ENCODE measurements at places on chromosomes 12 and 14.

DNA sequence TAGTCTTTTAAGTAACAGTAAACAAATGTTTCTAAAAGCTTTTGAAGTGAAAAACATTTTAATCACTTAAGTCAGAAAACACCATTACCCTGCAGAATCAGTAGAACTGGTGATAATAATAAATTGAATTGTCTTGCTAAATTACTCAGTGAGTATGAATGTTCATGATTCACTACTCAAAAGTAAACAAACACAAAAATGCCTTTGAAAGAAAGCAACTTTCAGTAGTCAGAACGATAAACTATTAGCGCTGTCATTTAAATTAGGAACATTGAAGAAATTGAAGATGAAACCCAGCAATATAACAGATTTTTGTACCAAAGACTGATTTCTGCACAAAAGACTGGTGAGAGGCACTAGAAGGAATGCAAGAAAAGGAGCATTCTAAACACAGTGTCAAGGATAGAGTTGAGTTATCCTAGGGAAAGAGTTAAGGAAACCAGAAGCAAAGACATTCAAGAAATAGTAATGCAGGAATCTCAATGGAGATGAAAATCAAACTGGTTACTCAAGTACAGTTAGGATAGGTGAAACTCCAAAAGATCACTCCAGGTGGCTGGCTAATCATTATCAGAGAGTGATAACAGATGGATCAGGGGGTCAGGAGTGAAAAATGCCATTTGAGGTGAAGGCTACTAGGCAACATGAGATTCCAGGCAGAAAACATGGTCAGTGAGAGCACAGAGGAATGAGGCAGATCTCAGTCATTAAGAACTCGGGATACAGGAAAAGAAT lies 77.4 kb upstream of the ALG10 start:
- DNase-seq, result no peak

- DNase-seq, result no peak
Observed at GRCh38 chr12:23662966-23663365, 286.5 kb downstream of the SOX5 start.

DNA sequence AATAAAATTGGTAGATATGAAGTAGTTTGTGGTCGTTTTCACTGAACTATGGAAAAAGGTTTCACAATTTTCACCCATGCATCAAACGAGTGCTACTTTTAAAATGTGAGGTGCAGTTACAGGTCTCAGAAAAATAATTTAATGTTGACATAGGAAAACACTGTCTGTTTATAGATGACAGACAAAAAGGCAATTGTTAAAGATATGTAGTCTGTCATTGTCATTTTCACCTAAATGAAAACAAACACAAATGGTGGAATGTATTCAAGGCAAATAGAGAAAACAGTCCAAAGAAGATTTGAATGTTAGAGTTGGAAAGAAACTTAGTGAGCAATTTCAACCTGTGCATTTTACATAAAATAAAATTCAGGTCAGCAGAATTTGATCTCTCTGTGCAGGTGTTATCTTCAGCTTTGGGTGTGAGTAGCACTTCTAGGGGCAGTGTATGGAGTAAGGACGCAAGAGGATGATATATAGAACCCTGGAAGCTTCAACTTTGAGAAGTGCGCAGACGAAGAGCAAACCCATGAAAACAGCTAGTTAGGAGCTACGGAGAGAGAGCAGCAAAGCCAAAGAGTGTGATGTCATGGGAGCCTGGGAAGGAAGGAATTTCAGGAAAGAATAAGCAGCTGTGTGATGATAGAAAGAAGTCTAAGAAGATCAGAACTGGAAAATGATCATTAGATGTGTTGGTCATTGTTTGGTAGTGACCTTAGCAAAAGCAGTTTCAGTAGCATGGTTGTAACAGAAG lies 6.2 kb downstream of the RERG start:
- DNase-seq, result no peak

DNA sequence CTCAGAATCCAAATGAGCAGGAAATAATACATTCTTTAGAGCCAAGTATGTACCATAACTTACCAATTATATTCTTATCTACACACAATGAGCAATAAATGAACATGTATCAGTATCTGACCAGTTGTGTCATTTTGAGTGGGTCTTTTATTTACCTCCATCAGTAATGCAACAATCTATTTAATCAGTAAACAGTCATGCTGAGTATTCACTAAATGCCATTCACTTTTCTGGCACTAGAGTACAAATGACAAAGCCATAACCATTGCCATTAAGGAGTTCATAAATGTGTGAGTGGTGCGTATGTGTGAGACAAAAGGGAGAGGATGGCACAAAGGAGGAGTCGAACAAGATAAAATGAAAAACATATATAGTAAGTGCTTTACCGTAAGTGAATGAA lies 1.5 kb upstream of the STRAP start:
- peak; percentile 22 for DNase-seq

- DNase-seq, result peak; percentile 70
Observed at GRCh38 chr12:117046011-117046369, 53.2 kb downstream of the TESC start.

DNA sequence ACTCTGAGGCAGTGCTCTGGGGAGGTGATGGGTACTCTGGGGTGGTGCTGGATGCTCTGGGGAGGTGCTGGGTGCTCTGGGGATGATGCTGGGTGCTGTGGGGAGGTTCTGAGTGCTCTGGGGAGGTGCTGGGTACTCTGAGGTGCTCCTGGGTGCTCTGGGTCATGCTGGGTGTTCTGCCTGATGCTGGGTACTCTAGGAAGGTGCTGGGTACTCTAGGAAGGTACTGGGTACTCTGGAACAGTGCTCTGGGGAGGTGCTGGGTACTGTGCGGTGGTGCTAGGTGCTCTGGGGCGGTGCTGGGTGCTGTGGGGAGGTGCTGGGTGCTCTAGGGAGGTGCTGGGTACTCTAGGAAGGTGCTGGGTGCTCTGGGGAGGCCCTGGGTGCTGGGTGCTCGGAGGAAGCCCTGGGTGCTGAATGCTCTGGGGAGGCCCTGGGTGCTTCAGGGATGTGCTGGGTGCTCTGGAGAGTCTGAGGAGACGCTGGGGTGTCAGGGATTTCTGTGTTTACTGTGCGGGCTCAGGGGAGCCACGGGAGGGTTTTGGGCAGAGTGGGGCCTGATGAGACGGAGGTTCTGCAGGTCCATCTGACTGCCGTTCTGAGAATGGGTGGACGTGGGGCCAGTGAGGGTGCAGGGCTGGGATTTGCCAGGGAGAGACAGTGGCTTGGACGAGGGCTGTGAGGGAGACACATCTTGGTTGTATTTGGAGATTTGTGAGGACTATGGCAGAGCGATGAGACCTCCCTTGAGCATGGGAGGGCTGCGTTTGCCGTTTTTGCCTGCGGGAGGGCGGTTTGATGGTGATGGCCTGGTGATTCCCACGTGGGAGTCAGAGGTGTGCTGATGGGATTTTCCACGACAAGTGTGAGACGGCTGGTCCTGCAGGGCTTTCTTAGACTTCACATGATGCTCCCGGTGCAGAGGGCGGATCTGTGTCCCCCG lies 30.0 kb downstream of the MMP17 start:
- no peak for DNase-seq

GRCh38 chr12:115944837-115945490 lies 332.5 kb downstream of the MED13L start:
- no peak for DNase-seq

DNA sequence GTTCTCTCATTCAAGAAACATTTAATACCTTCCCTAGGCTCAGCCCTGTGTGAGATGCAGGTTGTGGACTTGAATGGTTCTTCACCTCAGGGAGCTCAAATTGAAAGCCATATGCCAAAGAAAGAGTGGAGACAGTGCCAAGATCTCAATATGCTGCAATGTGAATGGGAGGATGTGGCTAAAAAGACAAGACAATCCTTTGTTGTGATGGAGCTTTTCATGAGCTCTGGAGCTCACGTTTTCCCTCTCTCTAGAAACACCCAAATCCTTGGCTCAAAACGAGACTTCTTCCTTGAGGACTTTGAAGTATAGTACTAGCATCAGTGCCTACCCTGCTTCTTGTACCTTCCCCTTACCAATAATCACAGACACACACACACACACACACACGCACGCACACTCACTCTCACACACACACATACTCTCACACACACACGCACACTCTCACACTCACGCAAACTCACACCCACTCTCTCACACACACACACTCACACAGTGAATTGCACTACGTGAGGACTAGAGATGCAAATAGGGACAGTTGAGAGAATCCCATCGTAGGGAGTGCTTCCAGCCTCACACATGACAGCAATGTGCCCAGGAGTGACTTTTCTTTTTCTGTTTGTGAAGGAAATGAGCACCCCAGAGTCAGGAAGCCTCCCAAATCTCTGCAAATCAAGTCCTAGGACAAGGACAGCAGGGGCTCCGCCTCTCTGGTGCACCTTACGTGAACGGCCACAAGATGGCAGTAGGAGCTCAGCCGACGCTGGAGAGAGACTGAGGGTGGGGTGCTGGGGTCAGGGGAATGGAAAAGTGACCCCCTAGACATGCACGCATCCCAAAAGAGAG lies 231.4 kb downstream of the PCNX1 start:
- peak; percentile 43 for DNase-seq

- DNase-seq, result no peak
Observed at GRCh38 chr14:54637270-54638134, 70.6 kb downstream of the SAMD4A start.

GRCh38 chr12:133124674-133125073 lies 5.4 kb downstream of the ZNF891 start:
- DNase-seq, result no peak

- no peak for DNase-seq
Observed at GRCh38 chr12:15525441-15525840, 203.1 kb downstream of the PTPRO start.

GRCh38 chr12:54215989-54216796 lies 27.4 kb upstream of the SMUG1 start:
- DNase-seq, result peak; percentile 23

Measured in erythroblast (primary cell).